Globus pallidus (tissue), 1 donor: ENCODE measurements at places on chromosomes 1 and 21.

DNA sequence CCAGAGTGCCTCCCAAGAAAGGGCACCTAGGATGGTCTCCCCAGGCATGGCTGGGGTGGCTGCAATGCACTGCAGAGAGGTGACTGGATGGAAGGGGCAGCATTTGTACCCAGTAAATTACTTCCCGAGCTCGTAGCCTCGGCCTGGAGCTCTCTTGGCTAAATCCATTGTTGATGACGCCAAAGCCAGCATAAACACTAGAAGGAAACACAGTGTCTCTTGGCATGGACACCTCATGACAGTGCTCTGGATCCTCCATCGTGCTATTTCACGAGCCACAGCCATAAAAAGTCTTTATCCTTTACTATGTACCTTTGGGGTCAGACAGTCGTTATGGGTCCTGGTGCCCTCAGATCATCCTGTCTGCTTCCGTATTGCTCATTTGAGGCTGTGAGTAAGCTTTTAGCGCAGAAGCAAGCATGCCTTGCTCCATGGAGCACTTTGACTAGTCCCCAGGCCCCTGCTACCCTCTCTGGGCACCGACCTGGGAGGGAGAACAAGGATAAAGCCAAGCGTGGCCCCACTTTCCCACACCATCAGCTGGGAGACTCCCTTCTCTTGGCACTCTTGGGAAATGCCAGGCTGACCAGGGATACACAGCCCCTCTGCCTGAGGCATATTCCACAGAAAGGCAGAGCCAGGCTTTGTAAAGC lies 10.3 kb upstream of the PRELP start:
- DNase-seq, result no peak

DNA sequence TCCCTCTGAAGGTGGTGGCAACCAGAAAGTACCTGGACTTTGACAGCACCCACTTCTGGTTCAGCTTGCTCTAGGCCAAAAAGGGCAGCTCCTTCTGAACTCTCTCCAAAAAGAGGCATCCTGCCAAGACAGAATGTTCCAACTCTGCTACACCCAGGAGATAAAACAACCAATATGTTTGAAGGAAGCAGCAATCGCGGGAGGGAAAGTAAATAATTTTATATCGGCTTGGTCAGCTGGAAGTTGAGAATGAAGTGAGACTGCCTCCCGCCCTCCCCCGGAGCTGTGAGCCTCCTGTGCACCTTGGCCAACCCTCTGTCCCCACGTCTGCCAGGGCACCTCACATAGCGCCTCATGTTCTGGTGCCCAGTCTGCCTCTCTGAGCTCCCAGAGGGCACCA lies 130.3 kb upstream of the ATP1A1 start:
- DNase-seq, result no peak

GRCh38 chr1:37438037-37438868 lies 36.1 kb upstream of the ZC3H12A start:
- no peak for DNase-seq

- no peak for DNase-seq
Observed at GRCh38 chr1:239538239-239538988, 152.0 kb downstream of the CHRM3 start.

- DNase-seq, result no peak
Observed at GRCh38 chr1:194533641-194534040, 1347.2 kb upstream of the B3GALT2 start.

DNA sequence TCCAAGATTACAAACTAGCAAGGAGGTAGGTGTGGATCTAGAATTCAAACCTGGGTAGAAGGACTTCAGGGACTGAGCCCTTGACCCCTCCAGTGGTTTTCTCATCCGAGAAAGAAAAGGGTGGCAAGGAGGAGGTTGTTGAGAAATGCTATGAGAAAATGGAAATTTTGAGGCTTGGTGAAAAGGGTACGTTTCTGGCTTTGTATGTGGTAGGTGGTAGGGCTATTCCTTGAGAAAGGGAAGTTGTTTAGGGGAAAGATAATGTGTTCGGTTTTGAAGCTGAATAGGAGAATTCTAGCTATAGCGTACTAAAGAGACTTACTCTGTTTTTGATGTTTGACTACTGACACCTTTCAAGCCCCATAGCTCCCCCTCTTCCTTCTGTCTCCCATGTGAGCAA lies 133.8 kb downstream of the CNIH3 start:
- DNase-seq, result no peak

- DNase-seq, result peak; percentile 46
Observed at GRCh38 chr1:171226747-171227370, 21.4 kb upstream of the FMO1 start.

DNA sequence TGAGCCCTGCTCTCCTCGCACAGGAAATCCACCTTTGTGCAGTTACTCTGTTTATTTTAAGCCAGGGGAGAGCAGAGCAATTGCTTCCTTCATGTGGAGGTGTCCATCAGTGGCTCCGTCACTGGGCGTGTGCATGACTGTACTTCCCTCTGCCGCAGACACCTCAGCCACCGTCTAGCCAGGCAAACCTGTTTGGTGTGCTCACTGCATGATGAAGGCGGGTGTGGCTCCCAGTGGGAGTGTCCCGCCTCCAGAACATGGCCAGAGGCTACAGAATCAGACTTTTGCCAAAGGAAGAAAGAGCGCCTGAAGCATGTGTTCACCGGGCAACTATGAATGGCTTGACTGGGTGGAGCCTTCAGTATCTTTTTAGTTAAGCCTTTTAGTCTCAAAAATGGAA lies 26.1 kb upstream of the LAMC2 start:
- no peak for DNase-seq
